ENCODE measurements at places on chromosomes 6 and 20. TPM values are rescaled to one million over a fixed set of nuclear protein-coding genes. Genes with fewer than 3 reads are reported as not detected.

The C6orf132 gene
- 1.3 TPM for total RNA-seq

The PLCB1 gene
- total RNA-seq: 0.26 TPM

The HEY2 gene
- total RNA-seq: not detected

The GJA10 gene
- not detected for total RNA-seq

The HLA-G gene
- total RNA-seq: 0.13 TPM

The TGM3 gene
- total RNA-seq: 0.05 TPM

The CUL7 gene
- total RNA-seq: 7.2 TPM

The PRELID3B gene
- total RNA-seq: 81.4 TPM

The CST8 gene
- not detected for total RNA-seq

The TBC1D32 gene
- total RNA-seq: 1.2 TPM

The ZC3H12D gene
- total RNA-seq: 0.07 TPM

The TRAM2 gene
- total RNA-seq: 23.2 TPM

The SPDEF gene
- total RNA-seq: 2.7 TPM

The ESR1 gene
- not detected for total RNA-seq

The HLA-DOA gene
- total RNA-seq: 0.50 TPM

The MYCT1 gene
- total RNA-seq: 0.13 TPM

The DNMT3B gene
- total RNA-seq: 4.2 TPM

The PTGIS gene
- not detected for total RNA-seq

The SLC52A3 gene
- total RNA-seq: 0.55 TPM

The LAMA4 gene
- total RNA-seq: 1.8 TPM

The OR10C1 gene
- not detected for total RNA-seq

The RIMS4 gene
- total RNA-seq: 1.4 TPM

Measured in A549 treated with RU486 at 1 μM for 4 hours (cell line).